ENCODE measurements at places on chromosomes 5 and 9. TPM values are rescaled to one million over a fixed set of nuclear protein-coding genes. Genes with fewer than 3 reads are reported as not detected.

GRCh38 chr9:93086447-93087224 lies 9.4 kb upstream of the CARD19 start:
- DNase-seq = no peak

DNA sequence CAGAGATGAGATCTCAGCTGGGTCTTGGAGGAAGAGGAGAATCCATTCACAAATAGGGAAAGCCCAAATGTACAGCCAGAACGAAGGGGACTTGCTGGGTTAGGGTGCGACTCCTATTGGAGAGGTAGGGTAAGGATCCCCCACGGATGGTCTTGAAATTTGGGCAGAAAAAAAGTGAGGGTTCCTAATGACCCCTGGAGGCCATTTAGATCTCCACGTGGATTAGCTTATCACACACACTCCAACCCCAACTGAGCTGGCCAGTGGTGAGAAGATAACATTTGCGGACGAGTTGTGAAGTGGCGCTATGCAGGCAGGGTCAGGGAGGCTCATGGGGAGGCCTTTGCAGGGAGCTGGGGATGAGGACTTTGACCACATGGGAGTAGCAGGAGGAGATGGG lies 86.0 kb downstream of the FSTL4 start:
- DNase-seq = no peak

DNA sequence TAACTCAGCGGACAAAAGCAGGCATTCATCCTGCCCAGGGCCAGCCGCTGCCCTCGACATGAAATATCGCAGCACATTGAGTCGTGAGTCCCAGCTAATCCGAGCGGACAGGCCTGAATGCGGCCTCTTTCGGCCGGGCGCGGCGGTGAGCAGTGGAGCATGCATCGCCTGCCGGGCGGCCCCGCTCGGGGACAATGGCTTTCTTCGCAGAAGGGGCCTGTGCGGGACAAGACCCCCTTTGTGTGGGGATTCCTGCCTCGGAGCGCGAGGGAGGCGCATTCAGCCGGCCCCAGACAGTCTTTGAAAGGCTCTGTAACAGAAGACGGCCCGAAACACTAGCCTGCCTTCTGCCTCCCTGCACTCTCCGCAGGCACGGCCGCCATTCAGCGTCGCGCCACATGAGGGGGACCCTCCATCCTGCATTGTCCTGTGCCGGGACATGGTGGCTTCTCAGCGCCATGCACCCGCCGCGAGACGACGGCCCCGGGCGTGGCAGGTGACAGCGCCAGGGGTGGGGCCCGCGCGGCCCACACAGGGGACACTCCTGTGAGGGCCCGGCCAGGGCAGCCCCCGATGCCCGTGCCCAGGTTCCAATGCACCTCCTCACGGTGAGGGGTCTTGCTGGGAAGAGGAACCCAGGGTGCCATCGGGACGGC lies 52.0 kb downstream of the EXD3 start:
- peak; percentile 50 for DNase-seq

DNA sequence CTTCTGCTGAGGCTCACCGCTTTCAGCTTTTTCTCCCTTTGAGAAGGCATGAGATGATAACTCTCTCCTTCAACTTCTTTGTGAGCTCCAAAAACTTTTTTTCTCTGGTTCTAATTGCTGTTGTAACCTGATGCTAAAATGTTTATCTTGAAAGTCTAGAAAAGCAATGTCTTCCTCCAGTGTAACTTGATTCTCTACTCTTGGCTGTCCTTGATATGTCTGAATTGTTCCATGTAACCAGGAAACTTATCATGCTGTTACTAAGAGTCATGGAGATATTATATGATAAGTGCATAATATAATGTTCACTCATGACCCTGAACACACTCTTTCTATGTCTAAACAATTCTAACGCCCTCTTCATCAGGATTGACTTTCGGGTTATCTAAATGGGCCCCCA lies 128.0 kb upstream of the ABCA1 start:
- DNase-seq = no peak

GRCh38 chr5:4868140-4868735 lies 271.9 kb upstream of the ADAMTS16 start:
- peak; percentile 64 for DNase-seq

GRCh38 chr9:131724683-131725082 lies 15.2 kb downstream of the RAPGEF1 start:
- DNase-seq = no peak

- no peak for DNase-seq
Measured at GRCh38 chr9:89442981-89443814, 54.7 kb downstream of the SEMA4D start.

GRCh38 chr5:56686337-56687195 lies 128.8 kb upstream of the MAP3K1 start:
- no peak for DNase-seq

GRCh38 chr5:6859023-6859422 lies 145.8 kb downstream of the TENT4A start:
- DNase-seq = no peak

- DNase-seq = no peak
Measured at GRCh38 chr5:107869438-107870115, 198.8 kb upstream of the EFNA5 start.

DNA sequence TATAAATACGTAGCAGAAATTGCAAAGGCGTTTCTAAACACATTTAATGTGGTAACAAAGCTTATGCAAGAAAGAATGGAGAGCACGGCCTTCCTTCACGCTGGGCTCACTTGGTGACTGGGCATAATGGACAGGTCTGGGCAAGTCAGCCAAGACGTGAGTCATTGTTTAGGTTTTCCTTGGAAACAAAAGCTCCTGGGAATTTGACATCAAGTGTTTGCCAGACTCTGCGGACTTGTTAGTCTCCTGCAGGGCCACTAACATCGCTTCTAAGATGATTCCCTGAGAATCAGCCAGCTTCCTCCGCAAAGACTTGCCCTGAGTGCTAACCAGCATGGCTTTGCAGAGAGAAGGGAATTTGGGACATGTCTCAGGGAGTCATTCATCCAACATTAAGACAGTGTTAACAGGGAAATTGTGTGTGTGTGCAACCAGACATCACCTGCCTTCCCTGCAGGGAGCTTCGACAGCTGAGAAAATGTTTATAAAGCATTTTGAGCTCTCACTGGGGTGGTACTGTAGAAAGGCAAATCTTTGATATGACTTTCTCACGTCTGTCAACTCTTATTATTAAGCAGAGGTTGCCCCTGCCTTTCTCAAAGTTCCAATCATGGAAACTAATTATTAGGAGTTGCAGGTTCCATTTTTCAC lies 182.5 kb downstream of the NTRK2 start:
- DNase-seq = no peak

- DNase-seq = no peak
Measured at GRCh38 chr9:30723656-30724055, 1660.8 kb upstream of the ACO1 start.

Gene ARID3C
- total RNA-seq = 12.0 TPM

Gene MAMDC4
- 40.0 TPM for total RNA-seq

Gene NR2F1
- 35.4 TPM for total RNA-seq

Gene PCDHGA8
- 1.5 TPM for total RNA-seq

Gene FEM1C
- 18.4 TPM for total RNA-seq

Measured in progenitor cell of endocrine pancreas (in vitro differentiated cells).